ENCODE measurements at places on chromosomes 4 and X.

DNA sequence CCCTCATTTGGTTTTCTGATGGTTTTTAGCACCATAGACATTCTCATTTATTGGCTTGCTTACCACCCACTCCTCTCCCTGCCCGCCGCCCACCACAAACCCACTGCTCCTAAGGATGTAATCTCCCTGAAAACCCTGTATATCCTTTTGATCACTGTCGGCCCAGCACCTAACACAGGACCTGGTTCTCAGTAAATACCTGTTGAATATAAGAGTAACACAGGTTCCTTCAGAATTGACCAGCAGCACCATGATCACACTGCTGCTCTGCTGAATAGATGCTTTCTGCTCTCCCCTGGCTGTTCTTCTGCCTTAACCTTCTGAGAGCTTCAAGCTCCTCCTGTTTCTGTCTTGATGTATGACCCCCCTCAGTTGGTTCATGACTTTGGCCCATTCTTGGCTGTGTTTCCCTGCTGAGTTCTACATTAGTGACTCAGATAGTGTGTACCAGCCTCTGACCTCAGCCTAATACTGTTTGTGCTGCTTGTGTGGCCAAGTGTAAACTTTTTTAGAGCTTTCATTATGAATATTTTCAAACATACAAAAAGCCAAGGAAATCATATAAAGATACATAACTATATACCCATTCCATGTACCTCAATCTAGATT, 265.3 kb downstream of the FRMPD4 start:
- no peak for DNase-seq

DNA sequence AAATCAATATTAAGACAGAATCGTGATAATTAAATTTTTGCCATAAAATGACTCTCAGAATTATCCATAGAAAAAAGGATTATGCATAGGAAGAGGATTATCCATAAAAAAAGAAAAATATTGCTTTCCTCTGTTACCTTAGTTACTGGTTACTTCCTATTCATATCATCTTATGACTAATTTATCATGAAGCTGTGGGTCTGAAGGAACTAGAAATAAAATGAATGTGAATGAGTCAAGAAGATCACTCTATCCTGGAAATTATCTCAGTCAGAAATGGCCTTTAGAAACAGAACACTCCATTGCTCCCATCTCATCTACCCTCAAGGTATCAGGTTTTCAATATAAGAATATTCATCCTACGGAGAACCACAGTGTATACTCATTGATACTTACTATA, 19.4 kb downstream of the RPS6KA6 start:
- DNase-seq = no peak

DNA sequence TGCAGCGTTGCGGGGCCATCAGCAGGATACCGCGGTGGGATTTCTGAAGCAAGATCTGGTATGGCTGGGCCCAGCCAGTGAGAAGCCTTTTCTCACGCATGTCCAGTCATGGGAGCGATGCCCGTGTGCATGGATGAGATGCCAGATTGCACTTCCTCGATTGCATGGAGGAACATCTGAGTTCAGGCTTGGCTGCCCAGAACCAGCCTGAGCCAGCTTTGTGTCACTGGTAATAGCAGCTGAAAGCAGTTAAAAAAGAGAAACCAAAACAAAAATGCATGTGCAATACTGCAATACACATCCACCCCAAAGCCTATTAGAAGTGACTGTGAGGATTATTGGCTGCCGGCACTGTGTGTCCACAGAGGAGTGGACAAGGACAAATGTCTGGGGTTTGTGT, 59.3 kb downstream of the PSAPL1 start:
- no peak for DNase-seq

- DNase-seq = no peak
These were observed 64.3 kb downstream of the TIGD2 start for GRCh38 chr4:89175611-89176010.

DNA sequence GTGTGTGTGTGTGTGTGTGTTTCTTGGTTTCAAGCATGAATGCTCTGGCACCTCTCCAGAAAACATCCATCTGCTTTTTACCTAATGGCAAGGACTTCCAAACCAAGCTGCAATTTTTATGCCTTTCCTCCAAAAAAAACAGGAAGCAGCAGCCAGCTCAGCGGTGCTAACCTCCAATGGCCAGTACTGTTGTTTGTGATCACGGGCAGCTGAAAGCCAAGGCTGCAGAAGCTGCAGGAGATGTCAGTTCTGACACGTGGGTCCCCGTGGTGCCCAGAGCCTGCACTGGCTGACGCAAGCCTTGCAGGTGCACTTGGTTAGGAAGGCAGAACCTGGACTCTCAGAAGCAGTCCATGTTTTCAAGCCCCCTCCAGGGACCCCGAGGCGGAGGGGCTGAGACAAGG, 313.6 kb upstream of the DDX53 start:
- DNase-seq = no peak

DNA sequence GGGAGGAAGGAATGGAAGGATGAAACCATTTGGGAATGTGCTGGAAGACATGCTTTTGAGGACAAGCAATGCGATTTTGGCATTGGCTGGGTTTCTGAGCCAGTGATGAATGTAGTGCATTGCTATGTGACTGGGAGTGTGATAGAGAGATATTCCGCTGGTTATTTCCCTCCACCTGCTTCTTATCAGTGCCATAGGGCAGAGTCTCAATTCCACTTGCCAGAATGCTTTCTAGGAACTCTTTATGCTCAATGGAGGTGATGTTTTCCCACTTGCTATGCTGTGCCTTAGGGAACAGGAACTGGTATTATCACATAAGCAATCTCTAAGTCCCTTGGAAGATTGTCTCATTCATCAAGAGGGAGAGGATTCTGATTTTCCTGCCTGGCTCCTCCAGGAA, 28.0 kb downstream of the TBL1X start:
- no peak for DNase-seq

DNA sequence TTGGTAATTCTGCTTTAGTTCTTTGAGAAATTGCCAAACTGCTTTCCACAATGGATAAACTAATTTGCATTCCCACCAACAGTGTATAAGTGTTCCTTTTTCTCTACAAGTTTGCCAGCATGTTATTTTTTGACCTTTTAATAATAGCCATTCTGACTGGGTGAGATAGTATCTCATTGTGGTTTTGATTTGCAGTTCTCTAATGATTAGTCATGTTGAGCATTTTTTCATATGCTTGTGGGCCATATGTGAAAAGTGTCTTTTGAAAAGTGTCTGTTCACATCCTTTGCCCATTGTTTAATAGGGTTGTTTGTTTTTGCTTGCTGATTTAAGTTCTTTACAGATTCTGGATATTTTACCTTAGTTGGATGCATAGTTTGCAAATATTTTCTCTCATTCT, 25.9 kb downstream of the ENPEP start:
- no peak for DNase-seq

DNA sequence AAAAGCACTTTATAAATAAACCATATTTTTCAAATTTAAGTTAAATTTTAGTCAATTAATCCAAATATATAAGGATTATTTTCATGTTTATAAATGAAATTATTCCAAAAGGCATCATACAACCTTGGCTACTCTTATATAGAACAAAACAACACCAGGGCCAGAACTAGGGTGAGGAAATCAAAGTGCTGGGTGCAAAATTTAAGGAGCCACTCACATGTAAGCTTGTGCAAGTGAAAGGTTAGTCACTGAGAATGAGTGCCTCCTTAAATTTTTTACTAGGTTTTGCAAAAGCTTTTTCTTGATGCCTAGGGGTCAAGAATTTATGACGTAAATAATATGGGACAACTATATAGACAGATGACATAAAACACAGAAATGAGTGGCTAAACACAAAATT, 83.4 kb upstream of the COX18 start:
- no peak for DNase-seq

DNA sequence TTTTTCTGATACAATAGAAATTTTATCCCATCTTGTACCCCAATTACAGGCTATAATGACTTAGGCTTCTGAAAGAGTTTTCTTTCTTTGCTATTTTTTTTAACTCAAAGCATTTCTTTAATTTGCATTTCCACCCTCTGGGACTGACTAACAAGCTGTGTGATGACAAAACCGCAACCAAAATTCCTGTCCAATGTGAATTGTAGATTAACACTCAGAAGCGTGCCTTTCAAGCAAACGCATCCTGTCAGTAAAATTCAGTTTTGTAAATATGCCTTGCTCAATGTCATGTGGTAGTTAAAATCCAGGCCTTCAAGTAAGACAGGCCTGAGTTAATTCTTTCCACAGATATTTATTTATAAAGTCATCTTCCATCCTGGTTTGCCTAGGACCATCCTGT, 50.3 kb downstream of the STK32B start:
- no peak for DNase-seq

GRCh38 chr4:23135792-23136645, 443.3 kb downstream of the GBA3 start:
- no peak for DNase-seq

DNA sequence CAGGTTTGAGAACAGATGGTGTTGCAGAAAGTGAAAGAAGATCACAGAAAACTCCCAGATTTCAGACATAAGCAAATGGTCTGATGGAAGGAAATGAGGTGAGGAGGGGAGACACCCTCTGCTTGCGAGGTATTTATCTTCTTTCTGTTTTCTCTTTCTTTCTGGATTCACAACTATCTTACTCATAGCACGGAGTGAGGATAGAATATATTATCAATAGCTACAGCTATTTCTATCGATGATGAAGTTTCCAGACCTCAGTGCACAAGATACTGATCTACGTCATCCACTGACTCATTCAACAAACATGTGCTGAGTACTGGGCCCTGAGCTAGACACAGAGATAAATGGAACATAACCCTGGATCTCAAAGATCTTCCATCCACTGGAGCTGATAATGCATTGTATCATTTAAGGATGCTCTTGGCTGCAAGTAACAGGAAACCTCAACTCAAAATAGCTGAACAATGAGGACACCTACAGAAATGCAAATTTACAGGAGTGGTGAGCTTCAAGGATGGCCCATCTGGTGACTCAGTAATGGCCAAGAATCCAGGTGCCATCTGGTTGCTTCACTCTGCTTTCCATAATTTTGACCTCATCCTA, 21.2 kb downstream of the SLC2A9 start:
- DNase-seq = no peak

GRCh38 chr4:98539299-98539698, 119.1 kb downstream of the TSPAN5 start:
- no peak for DNase-seq

DNA sequence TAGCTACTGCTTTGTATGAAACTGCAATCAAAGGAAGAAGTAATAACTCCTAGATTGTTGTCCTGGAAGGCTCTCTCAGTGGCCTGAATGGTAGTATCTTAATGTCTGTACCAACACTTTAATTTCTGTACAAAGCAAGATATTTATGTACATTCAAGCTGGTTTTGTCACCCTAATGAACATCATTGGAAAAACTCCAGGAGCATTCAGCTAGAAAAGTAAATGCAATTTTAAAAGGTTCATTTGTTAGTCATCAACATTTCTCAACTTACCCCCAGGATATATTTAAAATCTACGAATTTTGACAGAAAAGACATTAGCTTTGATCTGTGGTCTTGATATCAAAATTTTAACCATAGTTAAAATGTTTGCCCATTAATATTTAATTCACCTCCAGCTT, 80.0 kb upstream of the FGF13 start:
- DNase-seq = no peak
